ENCODE measurements at places on chromosomes 2 and 18.

- peak; percentile 74 for DNase-seq
Measured at GRCh38 chr2:15591692-15592463, at the start of gene DDX1. TSS of gene DDX1 (plus strand) at chr2:15591868. CDS start at chr2:15591934, 66 bp downstream.

DNA sequence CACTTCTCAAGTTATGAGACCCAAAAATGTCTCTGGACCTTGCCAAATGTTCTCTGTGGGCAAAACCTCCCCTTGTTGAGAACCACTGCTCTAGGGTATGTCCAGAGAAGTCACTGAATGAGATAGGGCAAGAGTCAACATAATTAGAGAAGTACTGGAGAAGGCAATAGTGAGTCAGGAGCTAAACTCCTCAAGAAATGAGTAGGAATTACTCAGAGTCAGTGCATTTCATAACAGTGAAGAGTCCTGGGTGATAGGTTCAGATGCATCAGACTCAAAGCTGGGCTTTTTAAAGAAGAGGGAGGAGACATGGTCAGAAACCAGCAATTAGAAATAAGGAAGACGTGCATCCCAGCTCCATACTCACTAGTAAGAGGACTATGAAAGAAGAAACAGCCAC, 38.6 kb upstream of the IHH start:
- DNase-seq, result no peak

- DNase-seq, result no peak
Measured at GRCh38 chr2:212994976-212995375, 156.4 kb downstream of the IKZF2 start.

GRCh38 chr2:189427872-189428271, 13.4 kb upstream of the WDR75 start:
- DNase-seq, result no peak

GRCh38 chr2:127673291-127674069, 1.9 kb downstream of the LIMS2 start:
- no peak for DNase-seq

DNA sequence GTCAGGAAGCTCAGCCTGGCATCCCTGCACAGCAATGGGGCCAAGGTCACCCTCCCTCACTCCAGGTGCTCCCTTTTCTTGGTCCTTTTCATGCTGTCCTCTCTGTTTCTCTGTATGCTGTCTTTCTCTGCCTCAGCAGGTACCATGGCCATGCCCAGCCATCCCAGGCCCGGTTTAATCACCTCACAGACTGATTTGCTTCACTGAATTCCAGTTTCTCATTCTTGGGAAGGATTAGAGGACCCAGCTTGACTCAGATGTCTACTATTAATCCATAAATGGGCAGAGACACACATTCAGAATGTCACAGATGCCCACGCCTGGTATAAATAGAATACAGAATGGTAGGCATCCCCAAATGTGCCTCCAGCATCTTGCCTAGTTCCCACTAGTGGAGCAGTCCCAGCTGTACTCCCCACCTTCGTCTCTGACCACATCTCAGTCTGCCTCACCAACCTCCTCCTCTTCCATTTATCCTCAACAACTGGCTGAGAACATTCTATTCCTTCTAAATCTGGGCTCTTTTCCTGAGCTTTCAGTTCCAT, 14.2 kb upstream of the L3MBTL4 start:
- no peak for DNase-seq

GRCh38 chr18:506264-506663, 5.8 kb upstream of the COLEC12 start:
- DNase-seq, result no peak

GRCh38 chr2:186946896-186947467, 98.0 kb upstream of the ZSWIM2 start:
- DNase-seq, result no peak

DNA sequence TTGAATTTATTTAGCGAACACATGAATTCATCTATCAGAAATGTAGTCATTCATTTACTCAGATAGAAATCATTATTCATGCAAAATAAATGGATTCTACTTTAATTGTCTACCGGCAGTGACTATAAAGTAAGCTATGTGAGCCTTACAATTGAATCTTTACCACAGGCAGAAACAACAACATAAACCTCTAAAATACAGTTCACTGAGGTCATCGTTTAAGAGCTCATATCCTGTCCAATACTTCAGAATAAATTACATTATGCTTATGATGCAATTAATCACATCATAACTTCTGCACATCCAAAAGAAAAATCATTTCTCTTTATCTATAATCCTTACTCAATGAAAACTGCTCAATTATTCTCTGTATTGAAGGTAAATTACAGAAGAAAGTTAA, 244.7 kb downstream of the HNMT start:
- no peak for DNase-seq

GRCh38 chr2:143357966-143358365, 228.7 kb downstream of the ARHGAP15 start:
- no peak for DNase-seq

GRCh38 chr2:138184428-138184827, 220.2 kb downstream of the HNMT start:
- DNase-seq, result no peak

- DNase-seq, result no peak
Measured at GRCh38 chr2:32627441-32627813, 423 bp upstream of the TTC27 start.

DNA sequence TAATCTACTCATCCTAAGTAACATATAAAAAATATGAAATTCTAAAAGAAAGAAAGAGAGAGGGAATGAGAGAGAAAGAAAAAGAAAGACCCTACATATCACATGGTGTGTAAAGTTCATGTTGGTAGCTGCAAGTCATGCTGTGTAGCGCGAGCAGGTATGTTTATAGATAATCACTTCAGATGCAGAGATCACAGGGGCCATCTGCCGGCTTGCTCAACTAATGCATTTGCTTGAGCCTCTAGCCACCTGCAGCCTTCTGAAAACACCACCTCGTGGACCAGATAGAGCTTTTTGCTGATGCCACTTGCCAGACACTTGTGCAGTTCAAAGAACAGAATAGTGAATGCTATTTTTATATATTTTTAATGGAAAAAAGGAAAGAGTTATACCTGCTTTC, 37.6 kb downstream of the CDH7 start:
- DNase-seq, result peak; percentile 68

- no peak for DNase-seq
Measured at GRCh38 chr2:212520340-212520739, 18.3 kb downstream of the ERBB4 start.

- DNase-seq, result no peak
Measured at GRCh38 chr2:14401873-14402272, 230.6 kb upstream of the LRATD1 start.

GRCh38 chr2:207744050-207744449, 25.7 kb downstream of the FZD5 start:
- no peak for DNase-seq

GRCh38 chr2:42569883-42570282, 1.5 kb downstream of the MTA3 start:
- no peak for DNase-seq

DNA sequence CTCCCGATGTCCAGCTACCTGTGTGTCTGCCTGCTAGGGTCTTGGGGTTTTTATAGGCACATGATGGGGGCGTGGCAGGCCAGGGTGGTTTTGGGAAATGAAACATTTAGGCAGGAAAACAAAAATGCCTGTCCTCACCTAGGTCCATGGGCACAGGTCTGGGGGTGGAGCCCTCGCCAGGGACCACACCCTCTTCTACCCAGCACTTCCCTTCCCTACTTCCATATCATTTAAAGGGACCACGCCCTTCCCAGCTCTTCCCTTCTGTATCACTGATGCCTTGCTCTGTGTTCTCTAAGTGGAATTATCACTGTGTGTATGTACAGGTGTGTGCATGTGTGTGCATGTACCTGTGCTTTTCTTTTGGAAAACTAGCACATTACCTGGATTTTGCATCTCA, 6.3 kb downstream of the UGT1A1 start:
- DNase-seq, result no peak

DNA sequence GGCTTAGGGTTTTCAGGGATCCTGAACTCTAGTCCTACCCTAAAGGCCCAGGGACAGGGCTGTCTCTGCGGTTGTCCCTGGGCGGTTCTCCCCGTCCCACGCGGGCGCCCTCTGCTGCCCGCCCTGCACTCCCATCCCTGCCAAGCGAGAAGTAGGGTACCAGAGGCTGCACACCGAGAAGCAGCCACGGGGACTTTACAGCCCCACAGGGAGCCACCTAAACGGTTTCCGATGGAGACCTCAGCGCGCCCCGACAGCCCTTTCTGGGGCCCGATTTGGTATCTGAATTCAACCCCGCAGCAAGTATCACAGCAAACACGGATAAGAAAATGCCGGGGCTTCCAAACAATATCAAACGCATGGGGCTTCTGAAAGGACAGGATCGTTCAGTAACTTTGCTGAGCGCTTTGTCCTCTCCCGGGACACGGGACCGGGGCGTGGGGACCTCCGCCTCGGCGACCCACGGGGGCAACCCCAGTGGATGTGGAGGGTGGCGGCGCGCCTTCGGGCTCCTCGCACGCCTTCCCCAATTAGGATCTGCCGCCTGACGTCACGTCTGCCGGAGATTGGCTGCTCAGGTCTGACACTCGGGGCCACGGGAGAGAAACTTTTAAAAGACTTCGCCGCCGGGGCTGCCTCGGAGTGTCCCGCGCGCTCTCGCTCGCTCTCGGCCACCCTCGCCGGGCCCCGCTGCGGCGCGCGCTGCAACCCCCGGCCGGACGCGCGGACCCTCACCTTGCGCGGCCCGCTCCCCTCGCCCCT, at the start of gene LTBP1:
Gene LTBP1 (plus strand): TSS at position 640 of the 762 bp plus-strand sequence. CDS start 372 bp downstream, outside the sequence.
- DNase-seq, result no peak

GRCh38 chr2:4336864-4337263, 633.5 kb downstream of the DCDC2C start:
- no peak for DNase-seq

DNA sequence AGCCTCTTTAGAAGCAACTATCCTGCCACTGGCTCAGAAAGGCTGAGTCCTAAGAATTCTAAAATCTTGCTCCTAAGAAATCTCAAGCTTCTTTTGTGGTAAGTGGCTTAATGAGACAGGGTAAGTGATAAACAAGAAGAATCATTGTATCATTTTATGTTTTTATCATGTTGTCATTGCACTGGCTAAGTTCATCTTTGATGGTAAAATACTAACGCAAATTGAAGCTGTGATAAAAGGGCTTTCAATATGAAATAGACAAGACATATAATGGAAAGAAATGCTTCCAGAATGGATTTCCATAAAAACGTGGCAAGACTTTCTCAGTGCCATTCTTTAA, 21.6 kb upstream of the TTC39C start:
- no peak for DNase-seq

DNA sequence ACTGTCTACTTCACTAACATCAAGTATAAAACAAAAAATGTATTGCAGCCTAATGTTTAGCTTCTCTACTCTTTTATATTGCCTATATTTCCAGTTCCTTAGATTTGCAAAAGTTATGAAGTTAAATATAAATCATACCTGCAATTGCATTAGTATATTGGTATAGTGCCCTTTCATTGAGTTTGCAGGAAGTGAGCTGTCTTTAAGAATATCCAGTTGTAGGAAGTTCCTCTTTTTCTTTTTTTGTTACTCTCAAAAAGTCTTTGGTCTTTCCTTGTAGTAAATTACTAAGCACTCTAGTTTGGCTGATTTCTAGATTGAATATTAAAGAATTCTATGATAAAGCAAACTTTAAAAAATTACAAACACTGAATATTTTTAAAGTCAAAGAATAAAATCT, 71.3 kb upstream of the FN1 start:
- no peak for DNase-seq

DNA sequence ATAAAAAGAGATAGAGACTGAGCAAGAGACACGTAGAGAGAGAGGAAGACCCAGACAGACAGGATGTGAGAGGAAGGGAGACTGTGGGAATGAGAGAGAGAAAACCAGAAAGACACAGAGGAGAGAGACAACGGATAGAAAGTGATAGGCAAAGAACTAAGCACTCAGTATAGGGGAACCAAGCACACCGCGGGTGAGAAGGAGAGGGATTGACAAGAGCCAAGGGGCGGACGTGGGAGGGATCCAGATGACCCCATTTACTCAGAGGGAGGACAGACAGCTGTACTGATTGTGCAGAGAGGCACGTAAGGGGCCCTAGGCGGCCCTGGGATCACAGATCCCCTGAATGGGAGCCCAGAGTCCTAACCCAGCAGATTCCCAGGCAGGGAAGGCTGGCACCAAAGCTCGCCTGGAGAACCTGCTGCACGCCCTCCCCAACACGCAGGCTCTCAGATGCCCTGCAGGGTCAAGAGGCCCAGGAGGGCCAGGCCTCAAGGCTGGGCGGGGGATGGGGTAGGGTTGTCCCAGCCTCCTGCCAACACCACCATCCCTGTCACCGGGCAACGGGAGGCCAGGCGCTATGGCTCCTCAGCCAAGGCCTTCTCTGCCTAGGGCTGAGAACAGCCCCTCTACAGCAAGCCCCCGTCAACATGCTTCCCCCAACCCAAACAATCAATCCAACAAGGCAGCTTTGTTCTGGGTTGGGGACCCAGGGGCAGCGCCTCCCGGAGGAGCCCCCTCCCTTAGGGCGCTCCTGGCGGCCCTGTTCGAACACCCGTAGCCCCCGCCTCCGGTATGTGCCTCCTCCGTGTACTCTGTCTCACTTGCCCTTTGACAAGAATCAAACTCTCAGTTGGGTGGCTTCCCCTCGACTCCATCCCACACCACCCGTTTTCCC, 579 bp downstream of the LOXL3 start:
- DNase-seq, result peak; percentile 34

DNA sequence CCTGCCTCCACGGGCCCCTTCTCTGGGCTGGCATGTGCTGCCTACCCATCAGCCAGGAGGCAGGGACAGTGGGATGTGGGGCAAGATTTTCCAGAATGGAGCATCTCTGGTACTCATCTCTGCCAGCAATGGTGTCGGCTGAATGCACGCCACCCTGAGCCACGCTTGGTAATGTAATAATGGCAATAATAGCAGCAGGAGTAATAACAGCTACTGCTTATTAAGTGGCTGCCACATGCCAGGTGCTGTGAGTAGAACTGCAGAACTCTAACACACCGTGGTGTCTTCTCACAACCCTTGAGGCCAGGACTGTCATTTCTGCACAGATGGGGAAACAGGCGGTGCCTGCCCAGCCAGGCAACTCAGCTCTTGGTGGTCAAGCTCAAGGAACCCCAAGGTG, 113.6 kb downstream of the CELF4 start:
- no peak for DNase-seq

DNA sequence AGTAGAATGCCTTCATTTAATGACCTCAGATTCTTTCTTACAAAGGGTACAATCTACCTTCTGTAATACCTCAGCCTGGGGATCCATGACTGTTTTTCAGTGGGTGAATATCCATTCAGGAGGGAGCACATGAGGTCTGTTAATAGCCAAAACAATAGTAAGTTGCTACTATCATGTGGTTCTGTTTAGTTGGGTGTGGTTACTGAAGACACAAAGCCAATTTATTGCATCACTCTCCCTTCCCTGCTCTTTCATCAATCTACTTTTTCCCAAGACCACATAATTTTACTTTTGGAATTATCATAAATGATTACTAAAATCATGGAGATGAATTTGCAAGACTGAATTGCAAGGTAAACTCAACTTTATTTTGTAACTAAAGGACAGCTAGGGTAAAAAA, 254.2 kb downstream of the GALNT13 start:
- no peak for DNase-seq

DNA sequence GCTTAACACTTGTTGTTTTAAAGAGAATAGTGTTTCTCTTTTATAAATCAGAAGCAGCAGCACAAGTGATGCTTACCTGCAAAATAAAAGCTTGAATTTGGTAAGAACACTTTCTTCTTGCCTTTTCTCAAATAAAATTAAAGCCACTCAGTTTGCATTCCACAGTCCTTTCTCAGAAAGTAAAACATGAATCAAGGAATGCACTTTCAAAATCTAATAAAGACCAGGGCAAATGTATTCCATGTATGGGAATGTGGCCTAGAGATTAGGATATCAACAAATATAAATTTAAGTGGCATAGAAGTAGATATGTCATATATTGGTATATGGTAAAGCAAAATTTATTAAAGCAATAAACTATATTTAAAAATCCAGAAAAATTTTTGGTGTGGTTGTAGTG, 352.8 kb downstream of the THSD7B start:
- no peak for DNase-seq

Data from C1 segment of cervical spinal cord (tissue), 14 donors.